ENCODE measurements at places on chromosomes 13 and 19. TPM values are rescaled to one million over a fixed set of nuclear protein-coding genes. Genes with fewer than 3 reads are reported as not detected.

DNA sequence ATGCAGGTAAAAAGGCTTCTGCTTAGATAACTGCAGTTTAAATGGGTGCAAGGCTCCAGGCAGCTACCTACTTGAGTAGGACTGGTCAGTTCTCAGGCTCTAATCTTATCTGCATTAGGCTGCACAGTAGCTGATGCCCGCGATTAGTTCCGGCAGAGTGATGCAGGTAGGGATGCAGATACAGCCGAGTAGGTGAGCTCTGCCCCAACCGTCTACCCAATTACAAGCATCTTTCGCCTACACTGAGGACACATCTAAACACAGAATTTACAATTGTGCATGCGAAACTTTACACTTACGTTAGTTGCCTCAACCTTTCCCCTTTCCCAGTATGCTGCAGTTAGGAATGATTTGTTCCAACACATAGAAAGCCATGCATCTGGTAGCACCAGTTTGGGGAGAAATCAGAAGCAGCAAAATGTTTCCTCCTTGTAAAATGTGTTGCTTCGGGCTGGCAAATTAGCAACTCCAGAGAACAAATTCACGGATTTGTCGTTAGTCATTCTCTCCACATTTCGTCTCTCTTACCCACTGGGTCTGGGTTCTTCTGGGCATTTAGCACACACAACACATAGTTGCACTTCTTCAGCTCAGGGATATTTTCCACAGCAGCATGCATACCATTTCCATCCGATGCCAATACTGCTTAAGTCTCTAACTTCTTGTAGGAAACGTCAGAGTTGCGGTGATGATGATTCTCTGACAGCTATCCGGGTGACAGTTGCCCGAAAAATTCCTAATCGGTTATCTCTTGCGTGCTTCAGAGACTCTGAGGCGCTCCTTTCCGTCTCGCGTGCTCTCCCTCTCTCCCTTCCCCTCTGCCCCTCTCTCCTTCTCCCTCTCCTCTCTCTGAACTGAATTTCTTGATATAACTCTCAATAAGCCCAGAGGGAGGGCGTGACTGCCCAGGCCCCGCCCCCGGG, at the start of gene PCDH9:
PCDH9 (minus strand) TSS at position 856 of the 923 bp plus-strand sequence. CDS start 1,896 bp downstream, outside the sequence.
- DNase-seq = no peak

DNA sequence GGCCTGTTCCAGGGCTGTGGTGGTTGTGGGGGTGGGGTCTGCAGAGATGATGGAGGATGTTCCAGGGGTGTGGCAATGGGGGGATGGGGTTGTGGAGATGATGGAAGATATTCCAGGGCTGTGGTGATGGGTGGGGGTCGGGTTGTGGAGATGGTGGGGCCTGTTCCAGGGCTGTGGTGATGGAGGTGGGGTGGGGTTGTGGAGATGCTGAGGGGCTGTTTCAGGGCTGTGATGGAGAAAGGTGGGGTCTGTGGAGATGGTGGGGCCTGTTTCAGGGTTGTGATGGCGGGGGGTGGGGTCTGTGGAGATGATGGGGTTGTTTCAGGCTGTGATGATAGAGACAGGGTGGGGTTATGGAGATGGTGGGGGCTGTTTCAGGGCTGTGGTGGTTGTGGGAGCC, 62.0 kb downstream of the TEX29 start:
- no peak for DNase-seq

DNA sequence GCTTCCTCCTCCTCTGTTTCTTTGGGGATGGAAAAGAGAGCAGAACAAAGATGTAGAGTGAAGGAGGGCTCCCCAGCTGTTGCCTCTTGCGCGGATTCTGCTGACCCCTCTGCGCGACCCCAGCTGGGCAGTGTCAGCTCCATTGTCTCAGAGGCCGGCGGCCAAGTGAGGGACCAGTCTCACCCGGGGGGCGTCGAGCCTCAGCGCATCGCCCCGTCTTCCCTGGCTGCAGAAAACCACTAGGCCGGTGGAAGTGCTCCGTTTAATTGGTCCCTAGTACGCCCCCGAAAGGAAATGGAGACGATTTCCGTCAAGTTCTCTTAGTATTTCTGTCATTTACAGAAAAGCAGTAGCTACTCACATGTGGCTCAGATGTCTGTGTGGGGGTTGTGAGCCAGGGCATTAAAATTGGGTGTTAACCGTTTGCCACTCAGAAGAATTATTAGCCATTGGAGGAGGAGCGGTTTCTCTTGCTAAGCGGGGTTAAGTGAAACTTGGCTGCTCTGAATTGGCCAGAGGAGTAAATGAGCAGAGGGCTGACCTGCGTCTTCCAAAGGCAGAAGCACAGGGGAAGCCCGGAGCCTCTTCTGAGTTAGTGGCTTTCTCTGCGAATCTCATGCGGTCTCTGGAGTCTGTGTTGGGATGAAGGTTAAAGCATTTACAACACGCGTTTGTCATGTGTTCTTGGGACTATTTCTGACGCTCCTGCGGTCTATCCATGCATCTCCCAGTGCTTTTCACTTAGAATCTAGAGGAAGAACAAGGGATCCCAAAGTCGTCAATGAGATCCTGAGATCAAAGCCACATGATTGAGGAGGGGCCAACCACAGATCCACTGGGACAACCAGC, 132.8 kb upstream of the MYO16 start:
- no peak for DNase-seq

The OR7C1 gene
- not detected for total RNA-seq

DNA sequence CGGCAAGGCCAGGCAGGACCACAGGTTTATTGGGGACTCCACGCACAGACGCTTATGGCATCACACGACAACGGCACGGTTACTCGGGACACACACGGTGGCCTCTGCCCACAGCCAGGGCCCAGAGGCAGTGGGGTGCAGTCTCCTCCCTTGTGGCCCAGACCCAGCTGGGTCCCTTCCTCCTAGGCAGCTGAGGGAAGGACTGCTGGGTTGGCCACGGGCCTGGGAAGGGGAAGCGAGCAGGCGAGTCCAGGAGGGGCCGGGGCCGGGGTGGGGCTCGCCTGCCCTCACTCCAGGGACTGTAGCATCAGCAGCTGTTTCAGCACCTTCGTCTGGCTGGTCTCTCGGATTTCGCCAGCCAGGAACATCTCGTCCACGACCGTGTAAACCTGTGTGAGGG, 12.5 kb downstream of the AP2S1 start:
- DNase-seq = no peak

- DNase-seq = no peak
Observed at GRCh38 chr19:39590265-39590664, 12.1 kb upstream of the LGALS13 start.

- no peak for DNase-seq
Observed at GRCh38 chr19:17835182-17836006, 12.4 kb downstream of the JAK3 start.

The MRPL57 gene
- 10.1 TPM for total RNA-seq

DNA sequence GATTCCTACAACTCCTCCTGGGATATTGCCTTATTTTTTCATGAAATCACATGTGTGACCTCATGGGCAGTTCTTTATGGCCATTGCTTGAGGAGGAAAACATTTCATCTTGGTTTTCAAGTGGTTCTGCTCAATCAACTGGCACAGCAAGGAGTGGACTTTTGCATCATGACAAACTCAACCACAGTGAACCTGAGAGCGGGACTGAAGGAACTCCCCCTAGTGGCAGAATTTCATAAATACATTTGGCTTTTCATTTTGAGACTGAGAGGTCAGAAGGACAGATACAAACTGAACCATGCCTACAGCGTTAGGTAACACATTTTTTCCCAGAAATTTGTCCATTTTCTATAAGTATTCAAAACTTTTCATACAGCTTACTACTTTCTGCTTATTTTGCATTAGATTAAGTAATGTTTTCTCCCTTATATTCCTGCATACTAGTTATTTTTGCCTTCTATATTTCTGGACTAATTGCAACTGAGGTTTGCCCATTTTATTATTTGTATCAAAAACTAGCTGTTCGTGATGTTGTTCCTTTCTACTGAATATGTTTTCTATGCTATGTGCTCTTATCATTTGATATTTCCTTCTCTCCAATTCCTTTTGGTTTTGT, 13.4 kb upstream of the SIGLEC12 start:
- no peak for DNase-seq

The DLL3 gene
- not detected for total RNA-seq

The NLRP11 gene
- not detected for total RNA-seq

DNA sequence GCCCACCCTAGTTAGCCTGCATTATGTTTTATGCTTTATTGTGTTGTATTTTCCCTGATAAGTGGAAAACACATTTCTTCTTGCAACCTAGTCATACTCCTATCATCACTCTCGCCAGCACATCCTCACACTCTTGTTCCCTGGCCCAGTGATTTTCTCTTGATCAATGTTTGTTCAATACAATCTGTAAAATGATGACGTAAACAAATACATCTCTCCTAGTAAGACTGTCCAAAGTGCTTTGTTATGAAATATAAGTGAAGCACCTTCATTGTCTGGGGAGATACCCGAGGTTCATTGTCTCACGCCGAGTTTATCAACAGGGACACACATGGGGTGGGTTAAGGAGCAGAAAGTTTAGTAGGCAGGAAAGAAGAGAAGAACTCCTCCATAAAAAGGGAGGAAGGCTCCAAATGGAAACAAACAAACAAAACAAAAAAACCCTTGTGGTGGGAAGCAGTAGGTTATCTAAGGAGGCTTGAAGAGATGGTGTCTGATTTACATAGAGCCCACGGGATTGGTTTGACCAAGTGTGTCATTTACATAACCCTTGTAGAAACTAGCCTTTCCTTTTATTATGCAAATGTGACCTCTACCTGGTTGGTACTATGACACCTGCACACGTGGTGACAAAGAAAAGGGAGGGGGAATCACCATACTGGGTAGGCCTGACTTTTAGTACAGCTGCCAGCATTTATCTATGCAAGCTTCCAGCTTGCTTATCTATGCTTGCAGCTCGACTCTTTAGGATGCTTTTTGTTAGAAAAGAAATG, 1317.9 kb upstream of the SPRY2 start:
- no peak for DNase-seq

GRCh38 chr19:17834350-17835181, 13.2 kb downstream of the JAK3 start:
- DNase-seq = no peak

The SUPT5H gene
- 74.9 TPM for total RNA-seq

All from posterior vena cava (tissue), 2 donors.